ENCODE measurements at places on chromosomes 1 and 21.

DNA sequence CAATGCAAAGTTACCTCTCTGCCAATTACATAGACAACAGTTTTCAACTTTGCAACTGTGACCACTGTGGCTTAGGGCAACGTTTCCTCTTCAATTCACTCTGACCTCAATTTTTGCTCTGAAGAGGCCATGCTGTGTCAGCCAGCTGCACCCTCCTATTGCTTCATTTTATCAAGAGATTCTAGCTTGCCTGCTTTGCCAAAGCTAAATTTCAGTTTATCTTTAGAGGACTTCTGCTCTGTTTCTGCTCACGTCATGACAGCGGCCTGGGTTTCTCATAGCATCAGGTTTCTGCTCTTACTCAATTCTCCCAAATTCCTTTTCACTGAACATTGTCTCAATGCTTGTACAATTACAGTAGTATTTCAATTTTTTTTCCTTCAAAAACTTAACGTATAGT, 154.6 kb downstream of the PLA2G4A start:
- no peak for DNase-seq

- no peak for DNase-seq
Measured at GRCh38 chr21:32256873-32257620, 21.8 kb downstream of the MIS18A start.

- no peak for DNase-seq
Measured at GRCh38 chr1:94579876-94580294, 38.3 kb upstream of the F3 start.

- DNase-seq, result no peak
Measured at GRCh38 chr1:182118851-182119250, 57.3 kb upstream of the ZNF648 start.

DNA sequence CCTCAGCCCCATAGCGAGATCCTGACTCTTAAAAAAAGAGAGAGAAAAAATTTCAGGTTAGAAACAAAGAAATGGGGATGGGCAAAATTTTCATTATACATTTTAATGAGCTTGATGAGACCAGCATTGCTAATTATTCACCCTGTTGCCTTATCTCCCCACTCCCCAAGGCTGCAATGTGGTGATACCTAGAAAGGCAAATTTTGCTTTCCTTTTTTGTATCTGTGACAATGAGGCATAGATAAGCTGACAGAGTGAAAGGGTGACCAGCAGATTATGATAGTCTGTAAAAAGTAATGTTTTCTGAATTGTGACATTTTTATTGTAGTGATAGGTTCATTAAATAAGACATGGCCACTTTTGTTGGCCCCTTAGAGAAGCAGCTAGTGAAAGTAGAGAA, 12.9 kb downstream of the SRRM1 start:
- DNase-seq, result no peak

GRCh38 chr1:78333502-78333901, 157.3 kb upstream of the PTGFR start:
- no peak for DNase-seq

GRCh38 chr1:243374412-243374811, 118.6 kb downstream of the SDCCAG8 start:
- DNase-seq, result no peak

DNA sequence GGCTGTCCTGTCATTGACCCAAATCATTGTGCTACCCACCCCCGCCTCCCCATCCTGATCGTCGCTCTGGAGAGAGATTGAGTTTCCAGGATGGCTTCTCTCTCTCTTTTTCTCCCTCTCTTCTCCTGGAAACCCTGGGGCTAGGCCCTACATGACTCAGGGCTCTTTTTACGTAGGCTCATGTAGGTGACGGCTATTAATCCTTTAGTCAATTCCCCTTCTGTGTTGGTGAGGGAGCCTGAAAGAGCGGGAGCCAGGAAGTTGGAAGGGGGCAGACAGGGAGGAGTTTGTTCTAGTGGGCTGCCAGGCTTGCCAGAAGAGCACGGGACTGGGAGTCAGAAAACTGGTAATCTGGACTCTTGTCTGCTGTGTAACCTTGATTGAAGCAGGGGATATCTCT, 9.7 kb downstream of the ATP2B4 start:
- no peak for DNase-seq

DNA sequence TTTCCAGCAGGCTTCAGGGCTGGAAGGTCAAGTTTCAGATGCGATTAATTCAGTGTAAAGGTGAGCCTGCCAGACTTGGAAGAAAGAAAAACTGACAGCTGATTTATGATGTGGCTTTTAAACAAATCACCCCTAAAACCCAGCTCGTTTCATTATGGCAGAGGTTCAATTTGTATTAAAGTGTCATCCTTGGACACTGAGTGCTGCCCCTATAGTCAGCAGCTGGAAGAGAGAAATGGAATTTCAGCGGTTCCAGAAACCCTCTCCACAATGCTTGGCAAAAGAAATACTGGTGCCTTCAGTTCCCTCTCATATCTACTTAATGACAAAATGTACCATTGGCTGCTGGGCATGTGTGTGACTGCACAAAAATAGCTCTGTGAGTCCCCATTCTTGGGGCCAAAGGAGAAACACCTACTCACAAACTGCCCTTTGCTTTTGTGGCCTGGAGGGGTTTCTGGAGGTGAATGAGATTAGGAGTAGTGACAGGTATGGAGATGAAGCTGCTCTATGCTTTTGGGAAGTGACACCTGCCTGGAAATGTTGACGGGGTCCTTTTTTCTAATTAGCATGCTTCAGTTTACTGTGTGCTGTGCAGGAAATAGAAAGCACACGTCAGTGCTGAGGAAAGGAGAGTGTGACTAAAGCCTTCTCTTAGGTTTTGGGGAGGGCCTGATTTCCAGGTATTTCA, 95.1 kb upstream of the TSPAN2 start:
- DNase-seq, result no peak

DNA sequence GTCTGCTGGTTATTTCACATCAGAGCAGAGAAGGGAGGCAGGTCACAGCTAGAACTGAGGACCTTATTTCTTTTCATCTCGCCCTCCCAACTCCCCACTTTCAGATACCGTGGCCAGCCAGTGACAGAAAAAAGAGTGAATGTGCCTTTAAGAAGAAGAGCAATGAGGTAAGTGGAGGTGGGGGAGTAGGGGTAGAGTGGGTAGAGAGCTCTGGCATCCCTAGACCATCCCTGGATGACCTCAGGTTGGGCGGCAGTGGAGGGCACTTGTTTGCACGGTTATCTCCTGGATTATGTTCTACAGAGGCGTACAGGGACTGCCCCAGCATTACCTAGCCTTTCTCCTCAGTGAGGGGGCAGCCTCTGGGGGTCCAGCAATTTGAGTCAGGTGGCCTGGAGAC, 4.6 kb downstream of the SEMA4A start:
- DNase-seq, result no peak

- no peak for DNase-seq
Measured at GRCh38 chr1:227869279-227869842, 53.9 kb downstream of the PRSS38 start.

GRCh38 chr1:53141487-53142055, 867 bp downstream of the SLC1A7 start:
- DNase-seq, result no peak

DNA sequence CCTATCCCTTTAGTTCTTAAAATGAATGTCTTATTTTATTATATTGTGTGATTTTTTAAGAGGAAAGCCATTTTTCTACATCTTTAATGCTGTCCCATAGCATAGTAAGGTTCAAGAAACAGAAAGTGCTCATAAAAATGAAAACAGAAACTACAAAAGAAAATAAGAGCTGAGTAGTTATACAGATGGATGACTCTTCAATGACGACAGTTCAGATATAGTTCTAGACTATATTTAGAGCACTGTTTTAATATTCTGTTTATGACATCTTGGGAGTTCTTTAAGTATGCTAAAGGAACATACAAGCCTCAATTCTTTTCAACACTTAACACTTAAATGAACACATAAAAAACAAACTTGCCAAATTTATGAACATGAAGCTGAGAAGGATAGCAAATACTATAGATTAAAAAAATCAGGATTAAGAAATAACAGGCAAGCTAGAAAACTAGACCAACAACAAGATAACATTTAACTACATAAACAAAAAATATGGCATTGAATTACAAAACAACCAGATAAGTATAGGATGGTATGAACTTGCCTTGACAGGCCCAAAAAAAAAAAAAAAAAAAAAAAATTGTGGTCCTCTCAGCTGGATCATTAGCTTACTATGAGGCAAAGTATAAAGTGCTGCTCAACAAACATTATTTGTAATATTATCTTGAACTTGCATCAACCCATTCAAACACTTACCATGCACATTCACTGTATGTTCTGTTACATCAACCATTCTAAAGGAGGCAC, 87.9 kb downstream of the ZZZ3 start:
- DNase-seq, result no peak

GRCh38 chr1:62436039-62436465, 797 bp upstream of the USP1 start:
- DNase-seq, result peak; percentile 94

GRCh38 chr1:242556759-242557158, 32.3 kb upstream of the PLD5 start:
- no peak for DNase-seq

- no peak for DNase-seq
Measured at GRCh38 chr1:30328100-30328370, 395.4 kb downstream of the MATN1 start.

- DNase-seq, result no peak
Measured at GRCh38 chr1:7261490-7261889, 476.2 kb downstream of the CAMTA1 start.

DNA sequence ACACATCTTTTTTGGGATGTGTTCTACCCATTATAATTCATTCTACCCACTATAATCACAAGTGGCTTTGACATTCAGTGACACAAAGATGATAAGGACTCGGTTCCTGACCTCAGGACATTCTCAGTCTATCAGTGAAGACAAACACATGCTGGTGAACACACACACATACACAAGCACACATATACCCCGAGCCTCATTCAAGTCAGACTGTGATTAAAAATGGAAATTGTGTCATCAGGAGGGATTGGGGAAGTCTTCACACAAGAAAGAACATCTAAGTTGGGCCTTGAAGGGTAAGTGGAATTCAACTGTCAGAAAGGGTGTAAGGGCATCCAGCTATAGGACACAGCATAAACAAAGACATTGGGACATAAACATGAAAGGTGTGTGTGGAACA, 2.6 kb upstream of the LAD1 start:
- DNase-seq, result no peak

- no peak for DNase-seq
Measured at GRCh38 chr21:25283720-25284119, 323.6 kb downstream of the MRPL39 start.

DNA sequence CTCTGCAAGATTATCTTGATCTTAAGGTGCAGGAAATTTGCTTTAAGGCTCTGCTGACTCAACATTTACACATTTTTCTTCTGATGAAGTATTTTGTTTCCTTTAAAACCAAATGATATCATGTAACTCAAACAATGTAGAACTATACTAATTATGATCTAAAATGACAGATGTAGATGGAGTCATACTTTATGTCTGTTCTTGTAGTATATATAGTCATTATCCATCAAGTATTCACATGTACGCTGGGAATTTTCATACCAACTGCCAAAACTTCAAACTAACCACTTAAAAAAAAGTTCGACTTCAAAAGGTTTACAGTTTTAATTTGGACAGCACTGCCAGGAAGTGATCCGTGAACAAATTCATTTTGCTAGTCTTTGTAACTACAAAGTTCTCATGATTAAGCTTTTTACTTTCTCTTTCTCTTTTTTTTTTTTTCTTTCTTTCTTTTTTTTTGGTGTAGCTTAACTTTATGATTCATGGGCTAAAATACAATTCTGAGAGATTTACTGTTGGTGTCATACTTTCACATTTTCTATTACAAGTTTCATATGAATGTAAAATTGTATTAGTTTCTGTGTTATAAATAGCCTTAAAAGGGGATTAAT, 509.0 kb upstream of the CXADR start:
- DNase-seq, result no peak

DNA sequence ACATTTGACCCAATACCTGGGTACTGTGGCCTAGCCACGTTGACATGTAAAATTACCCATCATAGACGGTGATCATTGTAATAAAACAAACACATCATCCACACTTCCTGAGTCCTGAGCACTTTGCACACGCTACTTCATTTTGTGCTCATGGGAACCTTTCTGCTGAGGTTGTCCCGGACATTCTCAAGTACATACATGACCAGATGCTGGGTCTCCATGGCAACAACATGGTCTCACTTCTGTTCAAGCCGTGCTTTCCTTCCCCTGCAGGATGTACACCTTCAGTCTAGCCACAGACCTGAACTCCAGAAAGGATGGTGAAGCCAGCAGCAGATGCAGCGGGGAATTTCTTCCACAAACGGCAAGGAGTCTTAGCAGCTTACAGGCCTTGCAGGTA, 22.7 kb downstream of the UBASH3A start:
- no peak for DNase-seq

DNA sequence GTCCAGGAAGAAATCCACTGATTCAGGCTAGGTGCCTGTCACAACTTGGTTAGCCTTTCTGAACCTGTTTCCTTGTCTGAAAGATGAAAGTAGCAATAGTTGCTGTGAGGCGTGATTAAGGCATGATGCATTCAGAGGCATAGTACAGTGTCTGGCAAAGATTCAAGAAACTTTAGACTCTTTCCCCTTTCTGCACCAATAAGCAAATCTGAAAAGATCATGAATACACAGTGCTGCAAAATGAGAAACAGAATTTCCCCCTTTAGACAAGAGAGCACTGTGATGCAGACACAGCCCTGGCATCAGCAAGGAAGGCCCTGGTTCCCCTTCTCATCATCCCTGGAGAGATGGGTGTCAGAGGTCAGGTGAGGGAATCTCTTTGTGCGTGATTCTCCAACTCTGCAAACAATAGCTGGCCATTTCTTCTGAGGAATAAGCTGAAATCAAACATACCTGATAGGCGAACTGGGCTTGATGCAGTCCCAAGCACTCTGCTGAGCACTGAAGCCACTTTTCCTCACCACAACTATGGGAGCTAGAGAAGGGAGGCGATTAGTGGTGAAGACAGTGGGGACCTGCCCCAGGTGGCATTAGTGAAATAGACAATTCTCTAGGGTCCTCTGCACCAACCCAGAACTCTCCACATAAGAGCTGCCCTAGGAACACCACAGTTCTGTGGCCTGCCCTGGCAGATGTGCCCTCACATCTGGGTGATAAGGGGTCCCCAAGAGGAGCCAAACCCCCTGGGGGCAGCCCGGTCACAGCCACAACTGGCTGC, 41.7 kb downstream of the ITPKB start:
- DNase-seq, result no peak

DNA sequence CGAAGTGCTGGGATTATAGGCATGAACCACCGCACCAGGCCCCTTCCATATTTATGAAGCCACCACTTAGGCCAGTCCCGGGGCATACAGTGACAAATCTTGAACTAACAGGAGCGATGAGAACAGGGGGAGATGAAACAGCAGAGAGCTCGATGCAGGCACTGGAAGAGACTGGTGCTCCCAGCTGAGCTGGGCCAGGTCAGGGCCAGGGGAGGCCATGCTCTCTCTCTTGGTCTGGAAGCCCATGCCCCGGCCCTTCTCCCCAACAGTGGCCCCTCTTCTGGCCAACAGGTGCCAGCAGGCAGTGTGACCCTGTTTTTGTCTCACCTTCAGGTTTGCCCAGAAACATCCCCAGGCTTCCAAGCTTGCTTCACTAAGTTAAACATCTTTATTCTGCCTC, 269.9 kb upstream of the C1orf174 start:
- DNase-seq, result no peak

GRCh38 chr1:247228133-247228532, 27.7 kb upstream of the VN1R5 start:
- DNase-seq, result no peak

GRCh38 chr1:205258261-205258691, 30.5 kb downstream of the TMCC2 start:
- DNase-seq, result no peak

All from activated CD4-positive, alpha-beta T cell treated with anti-CD3 and anti-CD28 coated beads for 1 hour (primary cell).